Stimulated activated CD4-positive, alpha-beta T cell treated with anti-CD3 and anti-CD28 coated beads, Interleukin-2, amount 100 ng/mL, for 24 hours (primary cell): ENCODE measurements at places on chromosomes 13 and 19.
A peak's percentile ranks its signal among the peaks of the same experiment; 100 is the strongest.

GRCh38 chr13:48315969-48316650, 12.6 kb downstream of the RB1 start:
- no peak for DNase-seq

- DNase-seq: no peak
These were observed 577.3 kb downstream of the LMO7 start for GRCh38 chr13:76213423-76213904.

- no peak for DNase-seq
These were observed 590.9 kb upstream of the SGCG start for GRCh38 chr13:22589880-22590279.

DNA sequence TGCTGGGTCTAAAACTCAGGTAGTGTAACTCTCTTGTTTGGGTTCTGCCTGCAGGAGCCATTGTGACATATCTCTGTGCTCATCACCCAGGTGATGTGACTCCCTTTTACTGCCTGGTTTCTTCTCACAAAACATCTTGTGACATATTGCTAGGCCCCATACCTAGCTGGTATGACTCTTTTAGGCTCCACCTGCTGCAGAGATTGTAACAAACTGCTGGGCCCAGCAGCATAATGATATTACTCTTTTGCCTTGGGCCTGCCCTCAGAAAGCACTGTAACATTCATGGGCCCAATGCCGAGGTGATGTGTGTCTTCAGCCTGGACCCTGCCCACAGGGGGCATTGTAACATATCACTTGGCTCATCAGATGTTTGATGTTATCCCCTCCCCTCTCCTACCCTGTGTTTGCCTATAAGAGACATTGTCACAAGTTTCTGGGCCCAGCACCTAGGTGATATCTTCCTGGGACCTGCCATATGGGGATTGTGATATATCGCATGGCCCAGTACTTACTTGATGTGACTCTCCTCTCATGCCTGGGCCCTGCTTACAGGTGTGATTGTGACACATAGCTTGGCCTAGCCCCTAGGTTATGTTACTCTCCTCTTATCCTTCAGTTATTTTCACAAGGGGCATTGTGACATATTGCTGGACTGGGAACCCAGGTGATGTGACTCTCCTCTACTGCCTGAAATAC, 18.0 kb upstream of the ZNF681 start:
- DNase-seq: no peak

DNA sequence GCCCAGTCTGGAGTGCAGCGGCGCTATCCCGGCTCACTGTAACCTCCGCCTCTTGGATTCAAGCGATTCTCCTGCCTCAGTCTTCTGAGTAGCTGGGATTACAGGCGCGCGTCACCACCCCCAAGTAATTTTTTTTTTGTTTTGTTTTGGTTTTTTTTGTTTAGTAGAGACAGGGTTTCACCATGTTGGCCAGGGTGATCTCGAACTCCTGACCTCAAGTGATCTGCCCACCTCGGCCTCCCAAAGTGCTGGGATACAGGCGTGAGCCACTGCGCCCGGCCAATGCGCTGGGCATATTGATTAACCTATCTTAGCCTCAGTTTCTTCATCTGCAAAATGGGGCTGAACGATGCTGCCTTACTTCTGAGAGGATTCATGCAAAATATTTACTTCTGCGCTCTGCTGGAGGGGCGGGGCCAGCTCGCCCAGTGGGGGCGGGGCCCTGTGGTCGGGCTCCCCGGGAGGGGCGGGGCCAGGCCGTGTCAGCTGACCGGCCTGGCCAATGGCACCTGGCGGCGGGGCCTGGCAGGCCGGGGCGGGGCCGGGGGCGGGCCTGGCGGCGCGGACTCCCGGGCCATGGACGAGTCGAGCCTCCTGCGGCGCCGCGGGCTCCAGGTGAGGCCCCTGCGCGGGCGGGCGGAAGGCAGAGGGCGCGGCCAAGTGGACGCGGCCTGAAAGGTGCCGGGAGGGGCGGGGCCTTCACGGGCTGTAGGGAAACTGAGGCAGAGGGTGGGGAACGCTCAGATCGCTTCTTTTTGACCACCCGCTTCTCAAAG, at the start of gene MAST3:
MAST3 (plus strand) TSS at position 562 of the 776 bp plus-strand sequence; CDS start at position 577, 15 bp downstream.
- DNase-seq: peak; percentile 90

GRCh38 chr19:49216071-49216470, 58.5 kb downstream of the TRPM4 start:
- no peak for DNase-seq

DNA sequence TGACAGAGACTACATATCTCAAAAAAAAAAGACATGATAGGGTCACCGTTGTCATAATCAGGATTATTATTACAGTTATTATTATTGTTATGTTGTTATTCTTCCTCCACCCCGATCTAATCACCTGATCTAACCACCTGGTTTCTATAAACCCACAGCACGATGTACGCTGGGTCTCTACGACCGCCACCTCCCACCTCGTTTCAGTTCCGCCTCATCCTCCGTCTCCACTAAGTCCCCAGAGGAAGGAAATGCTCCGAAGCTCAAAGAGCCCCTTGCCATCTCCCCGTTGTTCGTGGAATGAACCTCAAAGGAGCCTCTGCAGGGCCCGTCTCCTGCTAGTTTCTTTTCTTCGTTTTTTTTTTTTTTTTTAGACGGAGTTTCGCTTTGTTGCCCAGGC, 15.9 kb upstream of the MEIS3 start:
- DNase-seq: no peak

- DNase-seq: peak; percentile 77
These were observed 8.1 kb upstream of the TNFSF14 start for GRCh38 chr19:6677883-6678689.

DNA sequence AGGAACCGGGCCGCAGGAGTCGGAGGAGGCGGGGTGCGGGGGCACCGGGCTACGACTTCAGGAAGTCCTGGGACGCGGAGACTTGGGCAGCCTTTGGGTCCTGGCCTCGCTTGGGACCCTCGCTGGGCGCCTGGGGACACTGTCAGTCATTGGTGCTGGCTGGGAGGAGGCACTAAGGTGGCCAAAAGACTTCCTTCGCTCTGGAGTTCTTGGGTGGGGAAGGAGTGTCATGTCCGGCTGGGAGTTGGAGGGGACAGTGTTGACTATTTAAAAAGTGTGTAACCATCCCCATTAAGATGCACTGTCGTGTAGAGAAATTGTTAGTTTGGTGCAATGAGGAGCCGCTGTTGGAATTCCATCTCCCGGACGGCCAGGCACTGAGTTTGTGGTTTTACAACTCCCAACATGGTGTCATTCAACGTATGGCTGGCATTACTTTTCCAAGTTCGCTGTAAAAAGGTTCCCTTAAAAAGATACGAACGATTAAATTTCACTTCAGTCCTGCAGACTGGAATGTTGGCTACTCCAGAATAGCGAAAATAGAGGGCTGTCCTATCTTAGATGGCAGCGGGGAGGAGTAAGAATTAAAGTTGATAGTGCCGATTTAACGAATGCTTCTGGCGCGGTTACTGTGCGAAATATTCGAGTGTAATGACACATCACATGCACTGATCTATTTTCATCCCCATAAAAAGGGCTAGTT, 776 bp downstream of the DNAJC3 start:
- DNase-seq: peak; percentile 6

- no peak for DNase-seq
These were observed 143.4 kb downstream of the SHISA2 start for GRCh38 chr13:25908366-25908765.

DNA sequence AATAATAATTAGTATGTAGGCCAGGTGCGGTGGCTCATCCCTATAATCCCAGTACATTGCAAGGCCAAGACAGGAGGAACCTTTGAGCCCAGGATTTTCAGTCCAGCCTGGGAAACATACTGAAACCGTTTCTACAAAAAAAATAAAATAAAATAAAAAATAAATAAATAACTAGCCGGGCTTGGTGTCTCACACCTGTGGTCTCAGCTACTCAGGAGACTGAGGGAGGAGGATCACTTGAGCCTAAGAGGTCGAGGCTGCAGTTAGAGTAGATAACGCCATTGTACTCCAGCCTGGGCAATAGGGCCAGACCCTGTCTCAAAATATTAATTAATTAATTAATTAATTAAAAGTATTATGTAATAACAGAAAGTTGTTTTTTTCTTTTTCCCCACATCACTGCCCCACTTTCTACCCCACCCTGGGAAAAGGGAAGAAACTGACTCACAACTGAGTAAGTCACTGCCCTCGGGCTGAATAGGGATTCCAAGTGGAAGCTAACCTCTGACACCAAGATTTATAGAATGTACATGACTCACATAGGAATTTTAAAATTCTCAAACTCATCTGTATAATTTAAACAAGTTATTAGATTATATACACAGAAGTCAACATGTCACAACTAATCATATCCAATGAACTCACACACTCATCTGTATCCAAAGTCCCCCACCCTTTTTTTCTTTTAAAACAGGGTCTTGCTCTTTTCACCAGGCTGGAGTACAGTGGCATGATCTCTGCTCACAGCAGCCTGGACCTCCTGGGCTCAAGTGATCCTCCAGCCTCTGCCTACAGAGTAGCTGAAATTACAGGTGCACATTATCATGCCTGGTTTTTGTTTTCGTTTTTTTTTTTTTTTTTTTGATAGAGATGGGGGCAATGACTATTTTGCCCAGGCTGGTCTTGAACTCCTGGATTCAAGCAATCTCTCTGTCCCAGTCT, 12.5 kb downstream of the ZNF611 start:
- no peak for DNase-seq

DNA sequence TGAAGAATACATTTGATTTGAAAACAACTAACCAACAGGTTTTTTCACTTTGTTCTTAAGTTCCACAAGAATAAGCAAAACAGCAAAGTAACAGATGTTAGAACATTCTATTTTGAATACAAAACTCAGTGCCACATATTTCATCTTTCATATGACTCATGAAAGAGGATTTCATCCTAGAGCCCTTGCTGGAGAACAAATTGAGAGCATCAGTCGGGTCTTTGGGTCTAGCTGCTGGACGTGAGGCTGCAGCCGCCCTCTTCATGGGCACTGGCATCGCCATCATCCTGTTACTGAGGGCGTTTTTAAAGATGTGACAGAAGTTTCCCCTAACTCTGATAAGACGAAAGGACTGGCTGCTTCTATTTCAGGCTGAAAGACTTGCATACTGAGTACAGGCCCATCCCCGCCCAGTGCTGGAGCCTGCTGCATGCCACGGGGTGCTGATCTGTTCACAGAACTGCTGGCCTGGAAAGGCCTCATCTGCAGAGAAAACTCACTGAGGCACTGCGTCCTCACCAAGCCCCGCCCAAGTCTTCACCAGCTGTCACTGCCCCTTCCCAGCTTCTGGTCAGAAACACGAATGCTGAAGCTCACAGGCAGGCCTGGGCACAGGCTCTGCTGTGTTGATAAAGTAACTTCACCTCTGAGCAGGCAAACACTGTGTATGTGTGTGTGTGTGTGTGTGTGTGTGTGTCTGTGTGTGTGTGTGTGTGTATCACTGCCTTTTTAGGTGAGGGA, 101.4 kb downstream of the TUBGCP3 start:
- no peak for DNase-seq

DNA sequence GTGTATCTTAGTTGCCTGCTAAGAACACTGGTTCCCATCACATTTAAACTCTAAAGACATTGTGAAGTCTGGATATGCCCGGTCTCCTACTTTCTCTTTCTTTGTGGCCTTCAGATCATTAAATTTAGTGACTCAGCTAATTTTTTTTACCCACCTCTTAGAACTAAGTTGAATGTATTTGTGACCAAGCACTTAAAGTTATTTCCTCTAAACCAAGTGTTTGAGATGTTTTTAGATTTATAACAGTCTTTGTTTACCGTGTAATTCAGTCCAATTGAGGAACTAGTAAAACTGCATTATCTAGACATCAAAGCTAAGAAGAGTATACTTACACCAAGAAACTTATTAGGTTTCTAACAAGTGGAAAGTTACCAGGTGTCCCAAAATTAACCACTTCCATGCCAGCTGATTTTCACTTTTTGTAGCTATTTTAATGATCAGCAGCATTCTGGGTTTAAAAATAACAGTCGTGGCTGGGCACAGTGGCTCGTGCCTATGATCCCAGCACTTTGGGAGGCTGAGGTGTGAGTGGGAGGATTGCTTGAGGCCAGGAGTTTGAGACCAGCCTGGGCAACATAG, 53.1 kb downstream of the ARHGAP35 start:
- no peak for DNase-seq

- no peak for DNase-seq
These were observed 598.6 kb upstream of the PCDH20 start for GRCh38 chr13:62014299-62014698.

GRCh38 chr19:41501854-41502253, 58.9 kb downstream of the ERICH4 start:
- no peak for DNase-seq

- no peak for DNase-seq
These were observed 57.5 kb downstream of the SLC7A1 start for GRCh38 chr13:29537736-29538651.

DNA sequence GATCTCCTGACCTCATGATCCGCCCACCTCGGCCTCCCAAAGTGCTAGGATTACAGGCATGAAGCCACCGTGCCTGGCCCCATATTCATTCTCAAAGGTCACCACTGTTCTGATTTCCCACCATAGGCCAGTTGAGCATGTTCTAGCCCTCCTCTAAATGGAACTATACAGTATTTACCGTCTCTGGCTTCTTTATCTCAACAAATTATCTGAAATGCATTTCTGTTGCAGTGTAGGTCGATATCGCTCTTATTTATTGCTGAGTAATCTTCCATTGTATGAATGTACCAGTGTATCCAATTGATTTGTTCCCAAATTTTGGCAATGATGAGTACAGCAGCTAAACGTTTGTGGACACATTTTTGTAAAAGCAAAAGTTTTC, 15.4 kb downstream of the SLC1A5 start:
- no peak for DNase-seq

DNA sequence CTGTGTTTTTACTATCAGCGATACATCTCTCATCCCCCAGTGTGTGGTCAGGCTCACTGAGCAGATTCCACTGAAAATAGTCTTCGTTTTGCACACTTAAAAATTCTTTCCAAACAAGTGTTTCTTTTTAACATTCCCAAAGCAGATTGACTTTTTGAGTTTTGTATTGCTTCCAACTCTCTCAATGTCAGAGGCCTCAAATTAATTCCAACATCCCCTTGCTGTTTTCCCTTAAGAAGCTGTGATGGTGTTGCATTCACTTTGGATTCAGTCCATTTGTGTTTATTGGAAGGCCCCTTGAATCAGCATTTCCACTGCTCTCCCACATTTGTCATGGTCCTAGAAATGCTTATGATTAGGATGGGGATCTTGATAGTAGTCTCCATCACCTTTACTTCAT, 228.7 kb downstream of the KCNRG start:
- no peak for DNase-seq

GRCh38 chr13:73765651-73766384, 368.4 kb downstream of the KLF12 start:
- DNase-seq: peak; percentile 63

DNA sequence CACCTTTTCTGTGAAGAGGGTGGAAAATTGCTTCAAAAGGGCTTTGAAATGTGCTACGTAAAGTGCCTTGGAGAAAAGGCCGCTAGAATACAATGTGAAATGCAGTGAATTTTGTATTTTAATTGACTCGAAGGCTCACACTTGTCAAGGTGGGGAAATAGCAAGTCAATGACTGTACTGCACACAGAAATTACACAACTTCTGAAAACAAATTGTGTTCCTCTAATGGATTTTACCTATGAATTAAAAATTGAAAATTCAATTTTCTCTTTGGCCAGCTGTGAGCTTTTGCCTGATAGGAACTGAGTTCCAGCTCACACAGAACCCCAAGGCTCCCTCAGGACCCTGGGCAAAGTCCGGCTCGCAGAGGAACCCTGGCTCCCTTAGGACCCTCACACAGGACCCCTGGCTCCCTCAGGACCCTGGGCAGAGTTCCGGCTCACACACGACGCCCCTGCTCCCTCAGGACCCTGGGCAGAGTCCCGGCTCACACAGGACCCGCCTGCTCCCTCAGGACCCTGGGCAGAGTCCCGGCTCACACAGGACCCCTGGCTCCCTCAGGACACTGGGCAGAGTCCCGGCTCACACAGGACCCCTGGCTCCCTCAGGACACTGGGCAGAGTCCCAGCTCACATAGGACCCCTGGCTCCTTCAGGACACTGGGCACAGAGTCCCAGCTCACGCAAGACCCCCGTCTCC, 324.9 kb downstream of the UQCRFS1 start:
- DNase-seq: no peak
